Stimulated activated naive CD4-positive, alpha-beta T cell treated with Interleukin-2 at 50 U/mL for 16 hours (primary cell): ENCODE measurements at places on chromosomes 6 and 20.

DNA sequence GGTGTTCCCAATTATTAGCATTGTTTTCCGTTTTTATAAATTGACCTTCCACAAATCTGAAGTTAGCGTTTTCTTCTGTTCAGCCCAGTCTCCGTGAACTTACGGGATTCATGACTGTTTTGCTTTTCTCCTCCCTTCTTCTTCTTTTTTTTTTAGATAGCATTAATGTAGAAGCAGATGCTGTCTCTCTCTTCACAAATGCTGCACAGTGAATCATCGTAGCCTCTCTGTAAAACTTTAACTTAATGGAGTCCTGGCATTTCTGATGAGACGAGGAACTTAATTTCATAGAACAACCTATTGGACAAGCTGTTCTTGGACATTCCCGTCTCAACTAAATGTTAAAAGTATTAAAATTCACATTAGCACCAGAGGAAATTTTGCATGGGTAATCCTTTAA, 138.0 kb upstream of the EEF1E1 start:
- no peak for DNase-seq

GRCh38 chr6:127554435-127555006, 22.5 kb upstream of the C6orf58 start:
- DNase-seq: peak; percentile 0

DNA sequence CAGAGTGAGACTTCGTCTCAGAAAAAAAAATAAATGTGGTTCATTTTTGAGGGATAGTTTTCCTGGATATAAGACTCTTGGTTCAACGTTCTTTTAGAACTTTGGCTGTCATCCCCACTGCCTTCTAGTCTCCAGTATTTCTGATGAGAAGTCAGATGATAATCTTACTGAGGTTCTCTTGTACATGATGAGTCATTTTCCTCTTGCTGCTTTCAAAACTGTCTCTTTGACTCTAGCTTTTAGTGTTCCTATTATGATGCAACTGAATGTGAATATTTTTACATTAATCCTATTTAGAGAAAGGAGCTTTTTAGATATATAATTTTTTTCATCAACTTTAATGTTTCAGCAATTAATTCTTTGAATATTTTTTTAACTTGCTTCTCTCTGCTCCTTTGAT, 46.0 kb upstream of the OR14J1 start:
- no peak for DNase-seq

DNA sequence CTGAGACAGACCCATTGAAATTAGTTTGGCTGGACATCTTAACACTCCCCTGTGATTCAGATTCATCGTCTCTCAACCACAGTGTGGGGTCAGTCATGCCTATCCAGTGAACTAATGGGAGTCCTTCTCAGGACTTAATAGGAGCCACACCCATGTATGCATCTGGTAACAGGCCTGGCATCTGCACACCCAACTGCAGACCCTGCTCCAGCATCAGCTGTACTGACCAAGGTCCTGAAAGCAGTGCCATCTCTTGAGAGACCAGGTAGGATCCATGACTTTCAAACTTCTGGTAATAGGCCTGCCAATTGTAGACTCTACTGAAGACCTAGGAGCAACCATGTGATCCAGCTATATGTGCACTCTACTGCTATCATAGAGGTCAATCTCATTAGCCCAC, 363.6 kb upstream of the POU3F2 start:
- DNase-seq: no peak

DNA sequence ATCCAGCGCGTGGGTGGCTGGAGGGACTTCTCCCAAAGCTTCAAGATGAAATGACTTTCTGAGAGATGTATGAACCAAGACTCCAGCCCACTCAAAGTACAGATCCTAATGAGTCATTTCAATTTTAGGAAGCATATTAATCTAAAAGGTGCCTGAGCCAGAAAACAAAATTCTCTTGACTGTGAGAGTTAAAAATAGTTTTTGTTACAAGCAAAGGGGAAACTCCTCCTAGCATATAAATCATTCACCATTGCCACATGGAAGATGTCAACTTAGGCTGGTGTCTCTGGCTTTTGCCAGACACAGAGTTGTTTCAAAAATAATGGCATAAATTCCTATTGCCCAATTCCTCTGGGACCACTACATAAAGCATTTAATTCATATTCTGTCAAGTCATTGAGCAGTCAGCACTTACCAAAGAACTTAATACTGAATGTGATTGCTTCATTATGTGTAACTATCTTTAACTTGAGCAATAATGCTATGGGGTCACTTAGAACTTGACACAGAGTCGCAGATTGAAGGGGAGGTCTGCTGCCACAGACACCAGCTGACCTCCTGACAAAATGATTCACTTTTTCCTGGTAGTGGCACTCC, 280.6 kb downstream of the SLC35F1 start:
- DNase-seq: no peak

DNA sequence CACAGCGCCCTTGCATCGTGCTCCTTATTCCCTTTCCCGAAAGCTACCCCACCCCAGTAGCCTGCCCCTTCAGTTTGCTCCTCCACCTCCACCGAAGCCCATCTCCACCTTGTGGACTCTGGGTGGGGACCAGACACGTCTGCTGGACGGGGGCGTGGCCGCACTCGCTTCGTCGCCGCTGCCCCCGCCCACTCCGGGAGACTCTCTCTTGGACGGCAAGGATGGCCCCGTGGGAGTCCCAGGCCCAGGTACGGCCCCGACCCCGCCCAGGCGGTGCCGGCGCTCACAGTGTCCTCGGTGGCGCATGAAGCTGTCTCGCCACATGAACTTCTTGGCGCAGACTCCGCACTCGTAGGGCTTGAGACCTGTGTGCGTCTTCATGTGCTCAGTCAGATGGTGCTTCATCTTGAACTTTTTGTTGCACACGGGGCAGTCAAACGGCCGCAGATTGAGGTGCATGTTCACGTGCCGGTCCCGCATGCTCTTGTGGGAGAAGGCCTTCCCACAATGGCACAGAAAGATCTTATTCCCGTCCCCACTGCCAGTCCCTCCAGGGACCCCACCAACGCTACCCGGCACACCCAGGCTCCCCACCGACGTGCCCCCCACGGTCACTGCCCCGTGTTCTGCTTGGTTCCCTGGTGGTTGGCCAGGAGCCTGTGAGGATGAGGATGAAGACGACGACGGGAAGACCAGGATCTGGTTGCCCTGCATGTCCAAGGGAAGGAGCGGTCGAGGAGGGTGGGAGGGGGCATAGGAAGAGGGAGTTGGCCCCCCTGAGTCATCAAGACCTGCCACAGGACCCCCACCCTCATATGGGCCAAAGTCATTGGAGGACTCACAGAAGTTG, 1.3 kb upstream of the TAPBP start:
- DNase-seq: no peak

DNA sequence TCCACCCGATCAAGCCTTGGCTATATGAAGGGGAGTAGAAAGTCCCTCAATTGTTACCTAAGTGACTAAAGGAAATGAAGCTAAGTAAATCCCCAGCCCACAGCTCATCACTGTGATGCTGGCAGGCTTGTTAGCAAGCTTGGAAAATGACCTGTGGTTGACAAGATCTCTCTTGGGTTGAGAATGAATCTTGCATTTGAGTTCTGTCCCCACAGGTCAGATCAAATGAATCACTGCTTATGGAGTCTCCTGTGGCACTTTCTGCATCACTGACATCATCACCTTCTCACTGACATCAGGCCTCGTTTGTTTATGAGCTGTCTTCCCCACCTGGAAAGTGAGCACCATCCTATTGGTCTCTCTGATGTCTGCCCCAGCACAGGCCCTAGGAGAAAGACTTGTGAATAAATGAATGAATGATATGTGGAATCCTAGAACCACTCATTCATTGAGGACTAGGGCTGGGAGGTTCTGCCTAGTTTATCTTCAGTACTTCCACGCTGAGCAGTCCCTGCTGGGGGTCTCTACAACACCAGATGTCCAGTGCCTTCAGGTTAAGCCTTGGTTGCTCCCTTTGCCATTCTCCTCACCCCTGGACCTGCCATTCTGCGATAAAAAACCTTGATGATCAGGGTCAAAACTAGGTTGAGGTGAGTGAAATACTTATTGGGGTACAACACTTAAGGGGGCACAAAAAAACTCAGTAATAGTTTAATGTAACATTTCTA, 318.4 kb upstream of the MOCS1 start:
- no peak for DNase-seq

DNA sequence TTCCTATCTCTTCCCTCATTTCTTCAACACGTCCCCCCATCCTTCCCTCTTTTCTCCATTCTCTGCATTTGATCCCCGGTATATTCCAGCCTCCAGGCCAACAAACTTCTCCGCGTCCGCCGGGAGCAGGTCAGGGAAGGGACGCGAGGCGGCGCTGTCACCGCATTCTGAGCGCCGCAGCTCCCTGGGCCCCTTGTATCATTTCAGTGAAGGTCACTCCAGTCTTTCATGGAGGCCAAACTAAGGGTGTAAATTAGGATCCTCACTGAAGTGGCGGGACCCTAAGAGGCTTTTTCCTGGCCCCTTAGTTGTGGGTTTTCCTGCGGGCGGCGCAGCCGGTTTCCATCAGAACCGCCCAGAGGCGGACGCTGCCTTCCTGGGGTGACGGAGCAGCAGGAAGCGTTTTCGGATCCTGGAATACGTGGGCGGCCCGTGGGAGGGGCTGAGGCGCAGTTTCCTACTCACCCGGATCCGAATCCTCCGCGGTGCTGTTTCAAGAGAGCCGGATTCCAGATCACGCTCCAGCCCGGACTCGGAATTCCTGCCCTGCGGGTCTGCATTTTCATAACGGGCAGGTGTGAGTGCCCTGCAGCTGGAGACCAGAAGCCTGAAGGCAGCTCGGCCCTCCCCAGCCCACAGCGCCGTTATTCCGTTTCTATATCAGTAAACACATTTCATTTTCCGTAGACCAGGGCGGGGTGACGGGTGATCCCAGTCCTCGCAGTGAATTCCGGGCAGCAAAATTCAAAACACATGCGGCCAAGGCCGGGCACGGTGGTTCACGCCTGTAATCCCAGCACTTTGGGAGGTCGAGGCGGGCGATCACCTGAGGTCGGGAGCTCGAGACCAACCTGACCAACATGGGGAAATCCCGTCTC, 3.6 kb upstream of the MICA start:
- peak; percentile 65 for DNase-seq

- DNase-seq: no peak
These were observed 293.5 kb downstream of the LRFN2 start for GRCh38 chr6:40293460-40294185.

- no peak for DNase-seq
These were observed 592.3 kb downstream of the FRK start for GRCh38 chr6:115468272-115469005.

DNA sequence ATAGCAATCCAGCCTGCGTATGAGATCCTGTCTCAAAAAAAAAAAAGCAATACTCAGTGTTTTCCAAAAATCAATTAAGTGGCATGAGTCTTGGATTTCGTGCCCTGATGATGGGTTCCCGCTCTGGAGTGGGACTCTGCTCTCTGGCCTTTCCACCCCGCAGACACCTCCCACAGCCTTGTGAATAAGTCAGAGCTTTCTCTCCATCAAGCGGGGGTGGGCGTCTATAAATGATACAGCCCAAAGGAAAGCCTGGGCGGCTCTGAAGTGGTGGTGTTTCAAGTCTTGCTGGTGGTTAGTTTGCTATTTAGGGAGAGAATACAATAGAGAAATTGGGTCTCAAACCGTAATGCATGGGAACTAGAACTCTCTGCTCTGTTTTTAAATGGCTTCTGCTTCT, 52.5 kb upstream of the TAGAP start:
- DNase-seq: peak; percentile 73

DNA sequence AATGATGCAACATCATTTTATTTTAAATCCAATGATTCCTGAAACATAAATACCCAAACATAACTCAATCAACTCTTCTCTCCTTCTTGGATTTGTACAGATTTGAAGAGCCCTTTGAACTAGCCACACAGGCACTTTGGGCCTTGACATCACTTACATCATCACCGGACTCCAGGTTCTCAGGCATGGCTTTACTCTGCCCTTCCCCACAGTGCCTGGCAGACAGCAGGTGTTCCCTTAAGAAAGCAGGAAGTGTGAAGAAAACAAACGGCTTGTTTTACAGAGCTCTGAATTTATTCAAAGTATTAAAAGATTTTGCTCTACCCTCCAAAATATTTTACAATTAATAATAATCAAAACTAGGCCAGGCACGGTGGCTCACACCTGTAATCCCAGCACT, 54.8 kb upstream of the GCM1 start:
- no peak for DNase-seq

DNA sequence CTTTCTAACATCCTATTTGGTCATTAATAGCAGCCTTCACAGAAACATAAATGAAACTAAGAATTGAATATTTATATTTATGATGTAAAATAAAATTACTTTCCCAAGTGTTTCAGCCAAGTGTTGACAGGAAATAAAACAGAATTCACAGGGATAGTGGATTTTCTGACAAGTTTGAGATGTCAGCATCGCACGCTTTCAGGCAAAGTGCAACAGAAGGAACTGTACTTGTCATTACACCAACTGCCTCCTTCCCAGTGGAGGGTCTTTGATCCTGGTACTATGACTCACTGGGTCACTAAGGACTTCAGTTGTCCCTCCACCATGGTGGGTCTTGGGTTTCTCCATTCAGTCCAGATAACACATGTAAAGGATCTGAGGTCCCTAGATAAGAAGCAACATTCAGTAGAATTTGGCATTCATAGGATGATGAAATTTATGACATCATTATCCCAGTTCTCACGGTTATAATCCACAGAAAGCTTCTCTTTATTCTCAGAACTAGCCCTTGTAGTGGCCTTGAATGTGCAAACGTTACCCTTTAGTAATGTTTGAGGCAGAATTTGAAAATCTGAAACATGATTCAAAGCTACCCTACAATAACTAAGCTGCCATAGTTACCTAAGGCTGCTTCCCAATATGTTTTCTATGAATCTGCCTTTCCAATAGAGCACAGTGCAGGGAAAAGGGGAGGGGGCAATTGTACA, 3.8 kb upstream of the TNFAIP3 start:
- no peak for DNase-seq

DNA sequence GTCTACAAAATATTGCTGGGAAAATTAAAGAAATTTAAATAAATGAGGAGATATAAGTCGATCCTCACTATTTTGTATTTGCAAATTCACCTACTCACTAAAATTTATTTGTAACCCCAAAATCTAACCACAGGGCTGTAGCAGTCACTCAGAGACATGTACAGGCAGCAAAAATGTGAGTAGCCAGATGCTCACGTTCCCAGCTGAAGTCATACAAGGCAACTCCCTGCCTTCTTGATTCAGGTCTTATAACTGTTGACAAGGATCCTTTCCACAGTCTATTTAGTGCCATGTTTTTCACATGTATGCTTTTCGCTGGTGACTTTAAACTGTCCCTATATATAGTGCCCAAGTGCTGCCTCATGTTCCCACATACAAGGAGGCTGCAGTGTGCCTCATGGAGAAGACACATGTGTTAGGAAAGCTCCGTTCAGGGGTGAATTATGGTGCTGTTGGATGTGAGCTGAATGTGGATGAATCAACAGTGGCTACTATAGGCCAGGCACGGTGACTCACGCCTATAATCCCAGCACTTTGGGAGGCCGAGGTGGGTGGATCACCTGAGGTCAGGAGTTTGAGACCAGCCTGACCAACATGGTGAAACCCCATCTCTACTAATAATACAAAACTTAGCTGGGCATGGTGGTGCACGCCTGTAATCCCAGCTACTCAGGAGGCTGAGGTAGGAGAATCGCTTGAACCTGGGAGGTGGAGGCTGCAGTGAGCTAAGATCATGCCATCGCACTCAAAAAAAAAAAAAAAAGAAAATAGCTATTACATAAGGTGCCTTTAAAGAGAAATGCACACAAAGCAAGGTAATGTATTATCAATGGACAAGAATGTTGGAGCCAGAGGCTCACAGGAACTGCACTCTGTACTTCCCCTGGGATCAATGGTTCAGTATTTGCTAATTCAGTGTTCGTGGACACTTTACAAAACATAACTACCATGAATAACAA, 55.3 kb downstream of the STK35 start:
- no peak for DNase-seq

GRCh38 chr6:82686719-82687118, 323.1 kb downstream of the TPBG start:
- DNase-seq: no peak
